ENCODE measurements at places on chromosomes 5 and 9. TPM values are rescaled to one million over a fixed set of nuclear protein-coding genes. Genes with fewer than 3 reads are reported as not detected.

The TMEM8B gene
- total RNA-seq, result 3.6 TPM

The ATG12 gene
- 78.6 TPM for total RNA-seq

The DAB2IP gene
- 4.4 TPM for total RNA-seq

The TAL2 gene
- total RNA-seq, result not detected

The EDIL3 gene
- 56.0 TPM for total RNA-seq

The UTP15 gene
- total RNA-seq, result 28.3 TPM

The ADAMTS2 gene
- total RNA-seq, result 24.1 TPM
